ENCODE measurements at places on chromosomes 2 and 18.

DNA sequence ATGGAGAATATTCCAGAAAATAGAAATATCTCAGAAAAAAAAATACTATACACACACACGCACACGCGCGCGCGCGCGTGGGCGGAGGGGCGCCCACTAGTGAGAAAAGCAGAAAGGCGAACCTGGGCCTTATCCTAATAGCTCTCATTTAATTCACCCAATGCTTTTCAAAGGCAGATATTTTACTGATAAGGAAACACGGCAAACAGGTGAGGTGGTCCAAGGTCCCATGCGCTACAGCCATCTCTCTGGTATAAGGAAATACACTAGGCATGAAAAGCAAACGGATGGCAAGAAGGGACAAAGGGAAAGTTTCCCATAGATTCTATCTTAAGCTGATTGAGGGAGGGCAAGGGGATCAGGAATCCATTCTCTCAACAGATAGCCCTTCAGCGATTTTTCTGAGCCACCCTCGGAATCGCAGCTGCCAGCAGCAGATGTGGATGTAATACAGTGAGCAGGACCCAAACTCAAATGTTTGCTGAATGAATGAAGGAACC is 136.7 kb downstream of the TMEM247 start:
- DNase-seq: peak; percentile 46

DNA sequence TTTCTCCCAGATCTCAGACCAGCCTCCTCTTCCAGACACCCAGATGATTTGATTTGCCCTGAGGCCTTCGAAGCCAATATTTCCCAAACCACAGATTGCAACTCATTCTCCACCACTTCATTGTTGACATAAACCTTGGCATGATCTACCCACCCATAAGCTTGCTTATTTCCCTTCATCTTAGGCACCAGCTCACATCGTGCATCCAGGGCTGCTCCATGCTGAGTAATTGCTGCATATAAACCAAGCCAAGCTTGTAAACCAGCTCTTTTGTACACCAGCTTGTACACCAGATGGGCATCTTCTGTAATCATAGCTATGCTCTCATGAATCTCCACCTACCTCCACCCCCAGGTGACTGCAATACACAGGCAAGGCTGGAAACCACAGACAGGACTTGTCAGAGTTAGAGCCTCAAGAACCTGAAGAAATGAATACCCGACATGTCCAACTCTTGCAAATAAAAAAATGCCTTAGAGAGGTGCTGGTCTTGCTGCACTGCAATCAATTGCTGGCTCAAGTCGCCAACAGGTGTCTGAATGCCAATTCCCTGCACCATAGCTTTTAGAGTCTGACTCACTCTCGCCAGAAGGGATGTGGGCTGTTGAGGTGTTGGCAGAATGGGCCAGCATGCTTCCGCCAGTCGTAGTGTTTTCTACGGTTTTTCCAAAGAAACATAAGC is 31.5 kb downstream of the TRABD2A start:
- DNase-seq: peak; percentile 42

DNA sequence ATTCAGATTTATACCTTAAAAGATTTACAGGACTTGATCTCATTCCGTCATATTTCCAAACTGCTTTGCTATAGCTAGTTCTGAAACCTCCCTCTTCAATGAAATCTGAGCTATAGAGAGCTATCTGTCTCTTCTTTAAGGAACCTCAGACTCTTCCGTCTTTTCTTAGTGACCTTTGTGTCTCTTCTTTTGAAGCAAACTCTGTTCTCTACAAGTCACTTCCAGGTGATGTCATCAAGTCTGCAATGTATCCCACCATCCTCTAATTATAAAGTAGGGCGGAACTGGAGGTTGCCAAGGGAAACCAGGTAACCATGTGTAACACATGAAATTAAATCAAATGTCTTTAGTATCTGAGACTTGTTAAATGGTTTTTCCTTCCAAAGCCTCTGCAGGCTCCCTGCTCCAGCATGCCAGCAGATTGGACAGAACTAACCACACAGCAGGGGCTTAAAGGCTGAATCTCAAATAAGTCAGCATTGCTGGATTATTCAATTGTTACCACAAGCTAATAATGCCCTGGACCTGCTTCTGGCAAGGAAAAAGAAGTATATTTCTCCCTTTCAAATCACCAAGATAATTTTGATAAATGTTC is 41.2 kb upstream of the PEX13 start:
- no peak for DNase-seq

DNA sequence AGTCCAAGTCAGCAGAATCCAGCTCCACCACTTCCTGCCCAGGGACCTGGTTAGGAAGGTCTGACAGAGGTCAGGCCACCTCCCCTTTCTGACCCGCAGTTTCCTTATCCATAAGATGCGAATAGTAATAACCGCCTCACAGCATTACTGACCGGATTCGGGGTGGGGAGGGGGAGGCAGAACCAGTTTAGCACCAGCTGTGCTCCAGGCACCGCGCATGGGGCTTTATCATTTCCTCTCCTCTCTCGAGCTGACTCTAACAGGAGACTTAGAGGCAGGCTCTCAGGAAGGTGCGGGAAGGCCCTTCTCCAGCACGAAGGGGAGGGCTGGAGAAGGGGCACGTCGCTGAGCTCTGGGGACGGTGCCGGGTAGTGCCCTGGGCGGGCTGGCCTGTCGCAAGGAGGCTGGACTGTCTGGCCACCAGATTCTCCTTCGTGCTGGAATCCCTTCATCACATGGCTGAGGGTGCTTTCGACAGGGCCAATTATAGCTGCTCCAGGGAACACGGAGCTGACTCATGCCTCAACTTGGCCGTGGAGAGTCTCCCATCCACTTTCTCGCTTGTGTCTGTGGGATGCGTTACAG is 5.7 kb downstream of the EHD3 start:
- no peak for DNase-seq

DNA sequence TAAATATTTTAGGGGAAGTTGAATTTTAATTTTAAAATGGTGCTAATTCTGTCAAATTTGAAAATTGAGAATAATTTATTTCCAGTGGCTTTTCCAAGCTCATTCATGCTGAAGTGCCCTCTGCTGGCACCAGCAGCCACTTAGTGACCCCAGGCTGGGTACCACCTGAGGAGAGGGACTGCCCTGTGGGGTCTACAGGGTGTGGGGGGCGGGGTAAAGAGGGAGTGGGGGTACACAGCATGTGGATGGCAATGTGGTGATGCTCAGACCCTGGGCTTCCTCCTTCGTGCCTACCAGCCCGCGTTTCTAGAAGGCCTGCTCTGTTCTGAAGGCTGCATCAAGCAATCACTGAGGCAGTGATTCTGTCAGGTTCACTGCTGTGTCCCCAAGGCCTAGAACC is 45.1 kb upstream of the SCLY start:
- DNase-seq: no peak

DNA sequence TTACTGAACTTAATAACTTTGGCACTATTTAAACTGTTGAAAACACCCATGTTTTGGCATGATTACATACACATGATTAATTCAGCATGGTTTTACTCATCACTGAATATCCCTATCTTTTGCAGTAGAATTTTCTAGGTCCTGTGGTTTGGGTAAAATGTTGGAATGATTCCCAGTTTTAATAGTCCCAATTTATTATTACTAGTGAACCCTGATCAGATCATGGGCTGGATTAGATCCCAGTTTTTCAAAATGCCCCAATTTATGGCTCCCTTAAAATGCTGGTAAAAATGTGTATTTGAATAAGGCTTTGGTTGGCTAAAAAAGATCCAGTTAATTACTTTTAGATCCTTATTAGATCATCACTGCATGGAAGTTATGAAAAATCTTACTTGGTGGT is 273.6 kb upstream of the NRP2 start:
- no peak for DNase-seq

GRCh38 chr2:237673130-237674001 is 46.0 kb downstream of the LRRFIP1 start:
- DNase-seq: peak; percentile 96

DNA sequence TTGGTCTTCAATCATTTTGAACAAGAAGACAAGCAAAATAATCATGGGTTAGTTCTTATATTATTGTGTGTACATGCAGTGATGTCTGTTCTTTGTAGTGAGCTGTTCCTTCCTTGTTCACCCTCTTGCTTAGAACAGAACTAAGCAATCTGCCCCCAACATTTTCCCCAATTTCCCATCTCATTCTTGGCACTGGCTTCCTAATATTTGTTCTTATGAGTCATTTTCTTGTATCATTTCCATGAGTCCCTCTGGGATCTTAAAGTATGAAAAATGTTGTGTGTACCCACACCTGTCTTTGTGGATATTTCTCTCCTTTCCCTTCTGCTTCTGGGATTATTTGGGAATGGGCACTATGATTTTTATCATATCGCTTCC is 3.5 kb upstream of the IL1B start:
- no peak for DNase-seq

Measured in CD4-positive, alpha-beta T cell treated with Interleukin-4 for 1 hour (primary cell).